HT1080 (cell line): ENCODE measurements at places on chromosomes 11 and 22. TPM values are rescaled to one million over a fixed set of nuclear protein-coding genes. Genes with fewer than 3 reads are reported as not detected.

DNA sequence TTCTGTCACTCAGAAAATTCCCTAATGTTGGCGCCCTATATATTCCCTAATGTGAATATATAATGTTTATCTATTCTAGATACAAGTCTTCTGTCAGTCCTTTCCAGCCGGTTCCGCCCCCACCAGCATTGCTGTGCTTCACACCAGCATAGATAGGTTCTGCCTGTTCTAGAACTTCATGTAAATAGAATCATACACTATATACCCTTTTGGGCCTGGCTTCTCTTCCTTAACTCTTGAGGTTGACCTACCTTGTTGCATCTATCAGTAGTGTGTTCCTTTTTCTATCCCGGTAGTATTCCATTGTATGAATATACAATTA, 34.6 kb downstream of the OTOG start:
- DNase-seq, result no peak

GRCh38 chr22:27104449-27104848, 447.1 kb downstream of the MIAT start:
- DNase-seq, result no peak

DNA sequence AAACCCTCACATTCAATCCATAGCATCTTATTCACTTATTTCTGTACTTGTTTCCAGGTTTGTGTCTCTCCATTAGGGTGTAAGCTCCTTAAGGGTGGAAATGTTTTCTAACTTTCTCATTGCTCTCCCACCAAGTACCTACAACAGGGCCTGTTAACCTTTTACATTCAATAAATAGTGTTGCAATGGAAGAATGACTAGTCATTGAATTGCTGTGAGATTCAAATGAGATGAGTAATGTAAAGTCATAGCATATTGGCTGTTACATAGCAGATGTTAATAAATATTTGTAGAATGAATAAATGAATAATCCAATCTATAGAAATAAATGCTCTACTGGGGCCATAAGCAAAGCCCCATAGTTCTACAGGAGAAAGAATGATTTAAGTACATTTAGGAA, 75.4 kb upstream of the DDI1 start:
- peak; percentile 33 for DNase-seq

DNA sequence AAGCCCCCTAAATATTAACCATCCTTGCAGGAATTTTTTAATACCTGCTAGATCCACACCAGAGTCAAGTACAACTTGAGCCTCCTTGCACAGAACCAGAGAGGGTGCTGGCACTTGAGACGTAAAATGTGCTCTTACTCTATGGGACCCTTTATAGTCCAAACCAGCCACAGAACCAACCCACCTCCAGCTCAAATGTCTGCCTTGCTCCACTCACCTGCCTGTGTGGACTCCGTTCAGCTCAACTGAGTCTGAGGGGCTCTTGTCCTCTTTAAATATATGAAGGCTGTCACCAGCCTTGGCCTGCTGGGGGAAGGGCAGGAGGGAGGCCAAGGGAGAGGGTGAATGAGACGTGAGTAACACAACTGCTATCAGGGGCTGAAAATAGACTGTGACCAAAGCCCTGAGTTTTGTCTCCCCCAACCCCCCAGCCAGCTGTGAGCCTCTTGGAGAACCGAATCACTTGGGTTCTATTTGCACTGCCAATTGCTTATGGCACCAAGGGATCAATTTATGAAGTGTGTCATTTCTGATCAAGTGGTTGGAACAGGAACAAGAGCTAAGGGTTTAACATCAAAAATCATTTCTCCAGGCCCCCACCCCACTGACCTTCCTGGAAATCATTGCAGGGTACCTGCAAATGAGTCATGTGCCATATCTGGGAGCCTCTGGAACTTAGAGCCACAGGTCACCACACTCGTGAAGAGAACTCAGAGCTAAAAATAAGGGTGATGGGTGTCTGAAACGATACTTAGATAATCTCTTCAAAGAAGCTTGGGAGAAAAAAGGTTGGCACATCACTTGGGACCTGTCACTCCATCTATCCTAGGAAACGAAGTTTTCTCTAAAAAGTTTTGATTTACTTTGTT, at the start of gene CSRP3:
TSS of gene CSRP3 (minus strand) at position 247 of the 869 bp plus-strand sequence. CDS start 9,535 bp downstream, outside the sequence.
- DNase-seq, result peak; percentile 34

DNA sequence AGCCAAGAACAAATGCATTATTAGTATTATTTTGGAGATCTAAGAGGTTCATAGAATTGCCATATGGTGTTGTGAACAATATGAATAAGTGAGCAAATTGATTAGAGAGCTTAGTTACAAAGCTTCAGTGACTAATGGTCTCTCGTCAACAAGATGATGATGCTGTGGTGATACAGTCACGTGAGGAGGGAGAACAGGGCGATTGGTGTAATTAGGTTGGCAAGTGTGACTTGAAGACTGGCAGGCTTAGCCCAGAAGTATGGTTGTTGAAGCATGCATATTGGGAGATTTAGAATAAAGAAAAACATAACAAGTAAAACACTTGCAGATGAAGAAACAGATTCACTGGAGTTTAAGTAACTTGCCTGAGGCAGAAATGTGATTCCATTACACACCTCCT, 100.6 kb upstream of the SORL1-AS1 start:
- no peak for DNase-seq

GRCh38 chr11:114073828-114074381, 14.4 kb downstream of the ZBTB16 start:
- no peak for DNase-seq

DNA sequence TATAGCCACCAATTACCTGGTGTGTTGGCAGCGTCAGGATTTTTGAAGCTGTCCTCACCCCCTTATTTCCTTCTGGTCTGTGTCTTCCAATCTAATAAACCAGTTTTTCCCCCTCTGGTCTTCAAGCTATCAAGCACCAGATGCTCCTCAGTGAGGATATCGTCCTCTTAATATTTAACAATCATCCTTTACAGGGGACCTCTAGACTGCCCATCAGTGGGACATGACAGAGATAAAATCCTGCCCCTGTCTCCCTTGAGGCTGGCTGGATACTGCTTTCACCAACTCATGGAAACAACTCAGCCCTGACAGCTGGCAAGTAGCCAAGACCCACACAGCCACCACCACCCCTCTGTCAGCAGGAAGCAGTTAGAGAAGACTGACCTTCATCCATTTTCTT, 421.0 kb upstream of the API5 start:
- no peak for DNase-seq

- DNase-seq, result no peak
Measured at GRCh38 chr11:79346021-79346420, 94.8 kb downstream of the TENM4 start.

DNA sequence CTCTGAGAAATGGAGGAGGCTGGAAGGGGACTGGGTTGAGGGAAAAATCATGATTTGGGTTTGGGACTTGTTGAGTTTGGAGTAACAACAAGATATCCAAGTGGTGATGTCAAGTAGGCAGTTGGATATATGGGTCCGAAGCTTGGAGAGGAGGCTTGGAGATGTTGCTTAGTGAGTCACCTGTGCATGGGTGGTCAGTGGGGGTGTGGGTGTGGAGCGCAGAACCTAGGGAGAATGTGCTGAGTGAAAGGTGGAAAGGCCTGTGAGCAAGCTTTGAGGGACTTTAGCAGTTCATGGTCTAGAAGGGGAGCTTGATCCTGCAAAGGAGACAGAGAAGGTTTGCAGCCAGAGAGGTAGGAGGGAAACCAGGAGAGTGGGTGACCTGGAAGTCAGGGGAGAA, 38.2 kb downstream of the PRDM11 start:
- DNase-seq, result no peak

GRCh38 chr11:134074346-134074745, 5.5 kb downstream of the JAM3 start:
- peak; percentile 51 for DNase-seq

DNA sequence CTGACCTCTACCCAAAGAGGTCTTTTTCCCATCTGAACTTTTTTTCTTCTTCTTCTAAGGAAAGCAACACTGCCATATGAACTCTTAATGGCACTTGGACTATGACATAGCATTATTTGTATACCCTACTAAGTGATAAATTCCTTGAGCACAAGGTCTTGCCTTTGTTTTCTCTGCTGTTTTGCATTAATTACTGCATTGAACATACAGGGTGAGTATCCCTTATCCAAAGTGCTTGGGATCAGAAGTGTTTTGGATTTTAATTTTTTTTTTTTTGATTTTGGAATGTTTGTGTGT, 48.8 kb downstream of the BID start:
- no peak for DNase-seq

GRCh38 chr11:43359422-43359818, 700 bp downstream of the TTC17 start:
- peak; percentile 44 for DNase-seq

- no peak for DNase-seq
Measured at GRCh38 chr11:130144861-130145281, 14.7 kb upstream of the ST14 start.

GRCh38 chr22:23383491-23384361, 196.4 kb downstream of the IGLL1 start:
- no peak for DNase-seq

DNA sequence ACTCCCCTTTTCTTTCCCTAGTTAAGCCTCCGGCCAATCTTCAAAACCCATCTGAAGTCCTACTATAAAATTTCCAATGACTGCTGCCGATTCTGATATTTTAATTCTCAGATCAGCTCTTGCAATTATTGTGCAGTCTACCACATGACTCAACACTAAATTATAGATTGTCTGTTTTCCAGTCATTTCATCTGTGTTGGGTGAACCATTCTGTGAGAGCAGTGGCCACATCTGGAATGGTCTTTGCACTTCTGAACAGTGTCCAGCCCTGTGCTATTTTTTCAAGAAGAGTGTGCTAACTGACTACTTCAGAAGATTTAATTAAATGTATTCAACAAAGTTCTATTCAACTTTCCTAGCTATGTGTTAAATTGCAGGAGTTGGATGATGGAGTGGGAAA, 47.2 kb upstream of the MMP7 start:
- no peak for DNase-seq

Gene SPI1
- not detected in 2 replicates for total RNA-seq

Gene PTPRCAP
- 0.60 TPM in 1 of 2 replicates, not detected in the other for total RNA-seq

Gene FGF3
- total RNA-seq, result not detected in 2 replicates

Gene KCNJ11
- total RNA-seq, result 0.33 and 0.82 TPM in 2 replicates

Gene MUC5B
- total RNA-seq, result 0.03 TPM in 1 of 2 replicates, not detected in the other

Gene MCHR1
- total RNA-seq, result 0.14 TPM in 1 of 2 replicates, not detected in the other

Gene CREB3L1
- total RNA-seq, result 3.3 and 5.1 TPM in 2 replicates
